Nephron progenitor cell (in vitro differentiated cells): ENCODE measurements at places on chromosomes 5 and 9.

DNA sequence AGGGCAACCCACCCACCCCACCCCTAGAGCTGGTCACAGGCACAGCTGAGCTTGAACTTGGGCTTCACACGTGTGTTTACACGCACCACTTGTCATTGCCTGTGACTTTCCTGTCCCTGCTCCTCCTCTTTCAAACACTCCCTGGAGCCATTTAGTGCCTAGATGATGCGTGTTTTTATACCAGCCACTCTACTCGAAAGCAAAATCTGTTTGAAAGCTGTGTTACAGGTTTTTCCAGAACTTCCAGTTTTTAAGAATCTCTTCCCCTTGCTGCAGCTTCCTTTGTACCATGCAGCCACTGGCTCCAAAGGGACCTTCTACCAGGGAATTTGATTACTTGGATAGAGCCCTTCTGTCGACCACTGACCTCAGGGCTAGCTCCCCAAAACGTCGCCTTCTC, 78.8 kb upstream of the SPRY4 start:
- no peak for DNase-seq

DNA sequence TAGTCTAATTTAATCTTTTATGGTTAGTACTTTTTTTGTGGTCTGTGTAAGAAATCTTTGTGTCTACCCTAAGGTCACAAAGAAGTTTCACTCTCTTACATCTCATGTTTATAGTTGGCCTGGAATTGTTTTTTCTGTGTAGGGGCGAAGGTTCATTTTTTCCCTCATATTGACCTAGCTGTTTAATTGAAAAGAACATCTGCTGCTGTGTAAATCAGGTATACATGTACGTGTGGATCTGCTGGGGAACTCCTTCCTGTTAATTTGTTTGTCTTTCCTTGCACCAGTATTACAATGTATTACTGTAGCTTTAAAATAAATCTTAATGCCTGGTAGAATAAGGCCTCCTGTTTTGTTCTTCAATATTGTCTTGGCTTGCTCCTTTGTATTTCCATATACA, 37.8 kb downstream of the EXOSC2 start:
- DNase-seq = no peak

DNA sequence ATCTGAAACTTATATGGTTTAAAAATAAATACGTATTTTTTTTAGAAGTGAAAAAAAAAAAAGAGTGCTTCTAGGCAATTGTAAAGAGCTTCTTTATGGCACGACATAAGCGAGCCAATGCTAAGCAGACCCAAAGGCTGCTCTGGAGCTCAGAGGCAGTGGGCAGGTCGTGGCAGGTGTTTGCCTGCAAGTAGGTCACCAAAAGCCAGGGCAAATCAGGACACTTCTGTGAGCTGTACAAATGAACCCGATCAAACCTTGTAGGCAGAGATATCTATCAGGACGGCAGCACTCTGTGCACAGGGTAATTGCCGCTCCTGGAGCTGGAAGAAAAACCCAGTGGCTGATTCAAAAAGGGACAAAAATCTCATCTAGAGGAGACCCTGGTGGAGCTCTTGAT, 75.9 kb downstream of the IRX2 start:
- no peak for DNase-seq

- no peak for DNase-seq
These were observed 33.4 kb downstream of the SLCO4C1 start for GRCh38 chr5:102262688-102263087.

DNA sequence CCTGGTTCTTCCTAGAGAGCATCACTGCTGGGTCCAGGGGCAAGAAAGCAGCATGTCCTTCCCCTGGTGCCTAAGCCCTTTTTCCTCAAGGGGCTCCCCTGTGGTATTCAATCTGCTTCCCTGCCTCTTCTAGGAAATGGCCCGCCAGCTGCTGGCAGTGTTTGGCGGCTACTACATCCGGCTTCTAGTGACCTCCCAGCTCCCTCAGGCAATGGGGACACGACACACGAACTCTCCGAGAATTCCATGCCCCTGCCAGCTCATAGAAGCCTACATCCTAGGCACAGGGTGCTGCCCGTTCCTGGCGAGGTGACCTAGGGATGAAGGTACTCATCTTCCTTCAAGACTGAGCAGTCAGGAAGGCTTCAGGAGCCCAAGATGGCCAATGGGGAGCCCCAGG, 14.6 kb downstream of the TEX53 start:
- no peak for DNase-seq

DNA sequence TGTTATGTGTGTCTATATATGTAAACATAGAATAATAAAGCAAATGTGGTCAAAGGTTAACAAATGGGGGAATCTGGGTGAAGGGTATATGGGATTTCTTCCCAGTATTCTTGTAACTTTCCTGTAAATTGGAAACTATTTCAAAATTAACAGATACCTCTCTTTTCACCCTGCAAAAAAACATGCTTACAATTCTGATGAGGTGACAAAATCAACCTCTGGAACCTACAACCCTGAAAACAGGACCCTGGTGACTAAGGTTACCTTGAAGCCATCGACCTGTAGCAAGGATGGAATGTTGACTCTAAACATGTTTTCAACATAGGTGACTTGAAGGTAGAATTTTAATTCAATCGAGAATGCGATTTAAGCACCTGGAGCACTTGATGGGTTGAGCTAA, 5.9 kb upstream of the SPTAN1 start:
- DNase-seq = no peak

- no peak for DNase-seq
These were observed 186.9 kb upstream of the CD180 start for GRCh38 chr5:67383451-67383850.

- DNase-seq = no peak
These were observed 26.3 kb downstream of the CNTFR start for GRCh38 chr9:34563262-34563661.

GRCh38 chr5:87276655-87277054, 9.0 kb downstream of the RASA1 start:
- DNase-seq = no peak

DNA sequence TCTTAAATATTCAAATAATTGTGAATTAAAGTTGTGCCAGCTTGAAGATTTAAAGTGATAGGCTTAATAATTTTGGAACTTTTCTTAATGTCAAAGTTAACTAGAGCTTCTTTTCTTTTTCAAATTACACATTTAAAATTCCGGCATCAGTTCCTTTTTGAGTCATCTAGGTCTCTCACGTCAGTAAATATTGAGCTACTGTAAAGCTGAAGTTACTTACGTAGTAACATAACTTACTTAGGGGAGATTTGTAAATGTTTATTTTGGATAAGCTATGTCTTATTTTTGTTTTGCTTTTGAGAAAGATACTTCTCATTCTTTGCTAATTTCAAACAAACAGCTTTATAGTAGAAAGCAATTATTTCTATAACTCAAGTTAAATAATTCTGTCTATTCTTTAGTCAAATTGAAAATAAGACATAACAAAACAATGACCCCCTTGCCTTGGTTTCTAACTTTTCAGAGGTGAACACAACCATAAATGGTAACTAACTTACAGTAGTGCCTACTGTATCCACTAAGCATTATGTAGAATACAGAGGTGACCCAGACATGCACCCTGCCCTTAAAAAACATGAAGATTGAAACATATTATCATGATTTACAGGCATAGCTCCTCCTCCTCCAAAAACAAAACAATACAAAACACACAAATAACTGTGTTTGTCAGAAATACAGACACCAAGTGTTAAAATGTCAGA, 29.8 kb downstream of the CD274 start:
- DNase-seq = no peak
